ENCODE measurements at places on chromosomes 12 and 14.

DNA sequence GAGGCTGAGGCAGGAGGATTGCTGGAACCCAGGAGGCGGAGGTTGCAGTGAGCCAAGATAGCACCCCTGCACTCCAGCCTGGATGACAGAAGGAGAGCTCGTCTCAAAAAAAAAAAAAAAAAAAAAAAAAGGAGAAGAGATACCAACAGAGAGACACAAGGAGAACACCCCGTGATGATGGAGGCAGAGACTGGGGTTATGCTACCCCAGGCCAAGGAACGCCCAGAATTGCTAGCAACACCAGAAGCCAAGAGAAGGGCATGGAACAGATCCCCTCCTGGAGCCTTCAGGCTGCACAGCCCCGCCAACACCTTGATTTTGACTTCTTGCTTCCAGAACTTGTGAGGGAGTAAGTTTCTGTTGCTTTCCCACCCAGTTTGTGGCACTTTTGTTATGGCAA is 148.0 kb upstream of the FOXN3 start:
- DNase-seq, result no peak

GRCh38 chr12:130640901-130641300 is 75.2 kb downstream of the RIMBP2 start:
- DNase-seq, result no peak

- DNase-seq, result no peak
Measured at GRCh38 chr14:98347686-98348085, 924.3 kb downstream of the BCL11B start.

DNA sequence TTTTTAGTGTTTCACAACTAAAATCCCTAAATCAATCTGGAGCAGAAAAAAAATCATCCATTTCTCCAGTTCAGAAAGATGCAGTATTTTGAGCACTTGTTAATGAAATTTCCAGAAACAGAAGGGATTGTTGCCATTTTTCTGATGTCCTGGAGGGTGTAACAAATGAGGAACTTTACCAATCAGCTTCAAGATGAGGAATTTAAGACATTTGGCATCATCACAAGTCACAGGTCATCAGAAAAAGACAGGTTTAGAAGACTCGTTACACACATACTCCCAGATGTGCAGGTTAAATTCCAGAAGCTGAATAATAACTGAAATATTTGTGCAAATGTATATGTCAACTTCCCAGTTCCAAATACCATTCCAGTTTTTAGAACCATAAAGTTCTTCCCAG is 482 bp upstream of the PSMC1 start:
- peak; percentile 40 for DNase-seq

DNA sequence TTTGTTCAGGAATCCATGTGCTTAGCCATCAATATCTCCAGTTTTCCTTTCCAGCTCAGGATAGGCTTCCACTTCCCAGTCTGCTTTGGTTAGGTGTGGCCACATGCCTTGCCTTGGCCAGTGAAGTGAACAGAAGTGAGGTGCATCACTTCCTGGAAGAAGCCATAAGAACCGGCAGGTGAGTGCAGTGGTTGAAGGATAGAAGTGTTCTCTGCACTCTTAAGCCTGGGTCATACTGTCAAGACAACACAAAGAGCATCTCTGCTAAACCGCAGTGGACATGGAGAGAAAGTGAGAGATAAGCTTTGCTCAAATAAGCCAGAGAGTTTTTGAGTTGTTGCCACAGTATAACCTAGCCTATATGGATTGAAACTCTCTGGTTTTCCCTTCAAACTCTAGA is 11.4 kb downstream of the GNG2 start:
- no peak for DNase-seq

GRCh38 chr12:51866762-51867161 is 18.2 kb upstream of the FIGNL2 start:
- DNase-seq, result no peak

GRCh38 chr12:41362510-41362909 is 174.4 kb downstream of the PDZRN4 start:
- DNase-seq, result no peak

DNA sequence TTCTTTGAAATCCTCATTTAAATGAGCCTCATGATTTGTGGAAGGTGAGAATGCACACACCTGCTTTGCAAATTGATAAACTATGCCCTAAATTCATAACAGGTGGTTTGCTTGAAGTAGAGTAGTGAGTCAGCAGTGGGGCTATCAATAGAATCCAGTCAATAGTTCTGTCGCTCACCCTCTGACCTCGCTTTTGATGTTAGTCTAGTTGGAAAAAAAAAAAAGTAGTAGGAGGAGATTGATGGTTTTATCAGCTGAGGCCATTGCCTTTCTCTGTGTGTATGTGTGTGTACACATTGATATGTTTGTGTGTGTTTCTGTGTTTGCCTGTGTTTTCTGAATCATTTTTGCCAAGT is 267.3 kb downstream of the SNAPC1 start:
- DNase-seq, result no peak

- no peak for DNase-seq
Measured at GRCh38 chr12:59079472-59079871, 159.2 kb upstream of the LRIG3 start.

DNA sequence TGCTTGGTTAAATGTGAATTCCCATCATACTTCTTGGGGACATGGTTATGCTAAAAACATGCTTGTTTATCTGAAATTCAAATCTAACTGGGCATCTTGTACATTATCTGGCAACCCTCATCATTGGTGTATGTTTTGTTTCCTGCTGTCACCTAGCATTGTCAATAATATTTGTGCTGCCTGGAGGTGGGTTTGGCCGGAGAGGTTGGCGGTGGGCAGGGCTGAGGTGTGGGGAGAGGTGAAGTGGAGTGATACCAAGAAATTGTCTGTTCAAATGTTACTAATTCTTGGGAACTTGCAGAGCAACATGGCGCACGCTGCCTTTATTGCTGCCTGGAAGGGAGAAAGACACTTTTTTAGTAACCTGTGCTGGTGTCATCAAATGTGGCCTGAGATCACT is 280.5 kb downstream of the VRK1 start:
- DNase-seq, result no peak

- no peak for DNase-seq
Measured at GRCh38 chr12:128606538-128606937, 217.2 kb downstream of the SLC15A4 start.

GRCh38 chr14:96583569-96584041 is 81.4 kb downstream of the PAPOLA start:
- DNase-seq, result no peak

DNA sequence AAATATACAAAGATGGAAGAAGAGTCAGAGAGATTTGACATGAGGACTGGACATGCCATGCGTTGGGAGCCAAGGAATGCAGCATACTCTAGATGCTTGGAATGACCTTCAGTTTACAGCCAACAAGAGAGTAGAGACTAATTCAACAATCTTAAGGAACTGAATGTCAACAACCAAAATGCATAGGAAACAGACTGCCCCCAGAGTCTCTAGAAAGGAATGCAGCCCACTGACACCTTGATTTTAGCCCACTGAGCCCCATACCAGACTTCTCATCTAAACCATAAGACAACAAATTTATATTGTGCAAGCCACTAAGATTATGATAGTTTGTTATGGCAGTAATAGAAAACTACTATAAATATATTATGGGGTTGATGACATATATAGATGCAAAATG is 611.2 kb downstream of the RPS29 start:
- peak; percentile 8 for DNase-seq

GRCh38 chr12:127381043-127381668 is 885.8 kb upstream of the TMEM132C start:
- peak; percentile 51 for DNase-seq

DNA sequence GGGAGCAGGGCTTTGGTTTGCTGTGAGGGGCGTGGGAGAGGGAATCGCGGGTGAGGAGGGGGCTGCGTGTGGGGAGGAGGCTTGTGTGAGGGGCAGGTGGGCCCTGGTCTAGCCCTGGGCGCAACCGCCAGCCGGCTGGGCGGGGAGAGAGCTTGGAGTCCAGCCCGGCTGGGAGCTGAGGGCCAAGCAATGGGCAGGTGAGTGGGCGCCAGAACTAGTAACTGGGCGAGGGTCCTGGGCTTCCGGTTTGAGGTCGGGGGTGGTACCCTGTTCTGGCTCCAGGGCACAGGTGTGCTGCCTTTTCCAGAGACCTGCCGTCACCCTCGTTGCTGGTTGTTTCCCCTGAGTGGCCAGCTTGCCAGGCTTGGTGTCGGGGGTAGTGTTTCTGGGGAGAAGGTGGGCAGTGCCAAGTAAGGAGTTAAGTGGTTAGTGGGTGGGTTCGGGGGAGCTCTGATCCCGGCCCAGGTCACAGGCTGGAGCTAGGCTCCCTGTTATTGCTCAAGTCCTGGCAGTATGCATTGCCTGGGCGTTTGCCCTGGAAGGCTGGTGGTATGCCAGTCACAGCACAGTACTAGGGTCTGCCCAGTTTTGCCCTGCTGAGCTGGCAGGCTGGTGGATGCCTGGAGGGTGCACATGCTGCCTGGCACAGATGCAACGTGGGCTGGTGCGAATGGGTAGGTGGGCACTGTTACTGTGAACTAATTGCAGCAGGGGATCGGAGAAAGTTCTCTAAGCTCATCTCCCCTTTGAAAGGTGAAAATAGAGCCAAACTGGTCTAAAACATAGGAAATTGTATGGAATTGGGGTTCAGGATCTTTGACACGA is 683 bp downstream of the CIPC start:
- DNase-seq, result peak; percentile 20

- no peak for DNase-seq
Measured at GRCh38 chr14:76396714-76397187, 20.8 kb downstream of the ESRRB start.

DNA sequence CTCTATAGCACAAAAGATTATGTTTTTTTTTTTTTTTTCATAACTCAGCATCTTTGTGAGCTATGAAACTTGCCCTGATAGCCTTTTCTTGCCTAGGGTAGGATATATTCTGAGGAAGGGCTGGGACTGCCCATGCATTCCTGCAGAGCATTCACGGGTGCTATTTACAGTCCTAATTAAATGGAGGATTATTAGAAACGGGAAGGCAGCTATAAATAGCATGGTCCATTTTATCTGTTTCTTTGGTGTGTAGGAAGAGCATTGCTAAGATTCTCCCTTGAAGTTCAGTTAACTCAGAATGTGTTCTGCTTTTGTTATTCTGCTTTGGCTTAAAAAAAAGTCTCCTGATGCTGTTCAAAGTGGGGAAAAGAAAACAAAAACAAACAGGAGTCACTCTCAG is 630.9 kb downstream of the DIO2 start:
- DNase-seq, result no peak

DNA sequence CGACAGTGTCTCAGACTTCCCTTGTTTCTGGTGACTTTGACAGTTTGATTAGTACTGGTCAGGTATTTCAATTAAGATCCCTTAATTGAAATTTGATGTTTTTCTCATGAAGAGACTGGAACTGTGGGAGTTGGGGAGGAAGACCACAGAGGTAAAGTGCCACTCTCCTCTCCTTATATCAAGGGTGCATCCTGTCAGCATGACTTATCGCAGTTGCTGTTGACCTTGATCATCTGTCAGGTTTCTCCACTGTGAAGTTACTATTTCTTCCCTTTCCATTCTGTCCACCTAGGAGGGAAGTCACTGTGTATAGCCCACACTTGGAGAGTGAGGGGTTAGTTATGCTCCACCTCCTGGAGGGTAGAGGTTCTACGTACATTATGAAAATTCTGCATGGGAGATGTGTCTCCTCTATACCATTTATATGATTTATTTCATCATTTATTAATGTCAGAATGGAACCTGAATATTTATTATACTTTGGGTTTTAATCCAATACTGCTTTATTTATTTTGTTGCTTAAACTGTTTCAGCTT is 40.3 kb upstream of the SMOC1 start:
- DNase-seq, result no peak

GRCh38 chr12:34602213-34602940 is 580.1 kb downstream of the ALG10 start:
- no peak for DNase-seq

DNA sequence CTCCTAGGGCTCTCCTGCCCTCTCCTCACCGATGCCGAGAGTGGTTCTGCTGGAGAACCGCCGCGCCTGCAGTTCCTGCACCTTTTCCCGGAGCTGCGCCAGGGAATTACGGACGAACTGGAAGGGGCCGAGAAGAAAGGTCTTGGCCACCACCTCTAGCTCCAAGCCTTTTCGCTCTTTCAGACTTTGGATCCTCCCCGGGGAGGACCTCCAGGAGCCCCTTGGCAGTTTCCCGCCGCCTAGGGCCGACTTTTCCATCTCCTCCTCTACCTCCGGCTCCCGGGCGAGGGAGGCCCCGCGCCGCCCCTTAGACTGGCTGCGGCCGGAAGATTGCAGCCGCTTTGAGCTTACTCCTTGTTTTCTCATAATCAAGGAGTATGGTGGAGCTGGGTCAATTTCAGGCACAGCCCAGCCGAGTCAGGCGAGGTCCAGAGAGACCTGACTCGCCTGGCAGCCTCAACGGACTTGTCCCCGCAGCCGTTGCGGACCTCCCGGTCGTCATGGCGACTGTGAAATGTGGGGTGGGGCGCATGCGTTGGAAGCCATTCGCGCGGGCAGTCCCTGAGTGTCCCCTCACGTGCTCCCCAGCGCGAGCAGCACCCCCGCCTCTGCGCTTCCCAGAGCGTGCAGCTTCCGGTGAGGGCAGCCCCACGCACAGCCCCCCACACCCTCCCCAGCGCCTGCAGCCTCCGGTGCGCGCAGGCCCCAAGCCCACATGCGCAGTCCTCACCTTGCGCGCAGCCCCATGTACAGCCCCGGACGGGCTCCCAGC is at the start of gene DPY19L2:
TSS of gene DPY19L2 (minus strand) at position 466 of the 772 bp plus-strand sequence. CDS start at position 366, 100 bp downstream.
- peak; percentile 86 for DNase-seq

DNA sequence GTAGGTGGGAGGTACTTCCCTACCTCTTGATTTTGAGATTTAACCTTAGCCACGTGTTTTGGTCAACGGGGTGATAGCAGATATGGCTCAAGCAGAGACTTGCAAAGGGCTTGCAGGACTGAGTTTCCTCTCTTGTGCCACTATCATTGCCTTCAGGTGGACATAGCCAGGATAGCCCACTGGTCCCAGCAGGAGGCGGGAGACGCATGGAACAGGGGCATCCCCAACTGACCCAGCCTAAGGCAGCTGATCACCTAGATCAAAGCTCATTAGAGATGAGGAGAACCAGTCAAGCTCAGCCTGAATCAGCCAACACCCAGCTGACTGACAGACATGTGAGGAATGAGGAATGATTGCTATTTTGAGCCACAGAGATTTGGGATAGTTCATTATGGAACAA is 49.6 kb downstream of the CALM1 start:
- no peak for DNase-seq

DNA sequence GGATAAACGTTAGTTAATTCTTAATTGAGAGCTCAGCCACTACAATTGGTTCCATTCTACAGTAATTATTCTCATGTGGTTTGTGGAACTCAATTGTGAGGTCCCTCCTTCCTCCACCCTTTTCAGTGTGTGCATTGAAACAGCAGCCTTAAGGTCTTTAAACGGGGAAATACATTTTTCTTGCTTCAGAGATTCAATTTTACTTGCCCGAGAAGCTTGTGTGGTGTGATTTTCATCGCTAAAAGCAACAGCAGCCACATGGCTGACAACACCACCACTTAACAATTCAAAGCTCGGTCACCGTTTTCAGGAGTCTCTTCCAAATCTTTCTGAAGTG is 733 bp upstream of the PPFIBP1 start:
- no peak for DNase-seq
